ENCODE measurements at places on chromosomes 12 and 14.

DNA sequence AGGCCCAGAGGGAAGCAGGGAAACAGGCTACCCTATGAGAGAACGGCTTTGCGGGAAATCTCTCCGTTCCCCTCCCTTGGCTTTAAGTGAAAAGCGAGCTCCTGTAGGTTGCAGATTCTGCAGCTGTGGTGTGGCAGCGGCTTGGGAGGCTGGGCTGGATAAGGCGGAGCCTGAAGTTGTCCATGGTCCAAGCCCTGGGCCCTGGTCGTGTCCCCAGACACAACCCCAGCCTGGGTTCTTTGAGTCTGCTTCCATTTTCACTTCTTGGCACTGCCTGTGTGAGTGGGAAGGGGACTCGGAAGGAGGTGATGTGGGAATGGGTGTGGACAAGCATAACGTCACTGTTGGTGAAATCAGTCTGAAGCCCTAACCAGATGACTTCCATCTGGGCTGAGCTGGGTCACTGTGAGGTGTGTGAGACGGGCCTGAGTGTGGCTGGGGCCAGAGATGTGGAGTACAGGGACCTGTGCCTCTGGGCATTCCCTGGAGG lies 43.0 kb upstream of the CTDSP2 start:
- DNase-seq: no peak

DNA sequence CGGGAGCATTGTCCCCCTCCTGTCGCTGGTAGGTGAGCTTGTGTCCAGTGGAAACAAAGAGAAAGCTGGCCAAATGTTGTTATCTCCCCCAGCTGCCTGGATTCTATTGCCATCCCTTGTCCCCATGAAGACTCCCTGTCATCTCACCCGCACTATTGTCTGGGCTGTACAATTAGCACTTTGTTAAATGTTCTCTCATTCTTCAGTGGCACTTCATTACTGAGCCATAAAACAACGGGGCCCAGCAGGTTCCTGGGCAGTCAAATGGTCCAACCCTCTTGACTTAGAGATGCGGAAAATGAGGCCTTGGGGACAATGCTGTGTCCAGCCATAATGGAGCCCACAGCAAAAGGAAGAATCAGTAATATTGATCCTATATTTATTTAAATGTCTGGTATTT lies 13.2 kb upstream of the COL2A1 start:
- DNase-seq: no peak

DNA sequence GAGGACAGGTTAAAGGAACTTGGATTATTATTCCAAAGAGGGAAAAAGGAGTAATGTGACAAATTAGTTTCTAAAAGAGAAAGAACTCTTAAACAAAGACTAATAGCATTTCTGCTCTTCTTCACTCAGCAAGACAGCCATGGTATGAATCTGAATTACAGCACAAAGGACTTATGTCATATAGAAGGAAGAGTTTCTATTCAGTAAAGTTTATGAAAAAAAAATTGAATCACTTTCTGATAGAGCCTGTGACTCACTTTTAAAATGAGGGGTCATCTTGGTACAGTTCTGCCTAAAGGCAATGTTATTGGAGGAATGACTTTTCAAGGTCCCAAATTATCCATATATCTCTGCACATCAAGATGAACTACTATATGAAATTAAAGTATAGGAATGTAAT lies 101.7 kb downstream of the DUSP6 start:
- DNase-seq: no peak

GRCh38 chr14:101813171-101813759 lies 51.8 kb downstream of the PPP2R5C start:
- no peak for DNase-seq

GRCh38 chr12:68804657-68805591 lies 3.1 kb upstream of the MDM2 start:
- no peak for DNase-seq

DNA sequence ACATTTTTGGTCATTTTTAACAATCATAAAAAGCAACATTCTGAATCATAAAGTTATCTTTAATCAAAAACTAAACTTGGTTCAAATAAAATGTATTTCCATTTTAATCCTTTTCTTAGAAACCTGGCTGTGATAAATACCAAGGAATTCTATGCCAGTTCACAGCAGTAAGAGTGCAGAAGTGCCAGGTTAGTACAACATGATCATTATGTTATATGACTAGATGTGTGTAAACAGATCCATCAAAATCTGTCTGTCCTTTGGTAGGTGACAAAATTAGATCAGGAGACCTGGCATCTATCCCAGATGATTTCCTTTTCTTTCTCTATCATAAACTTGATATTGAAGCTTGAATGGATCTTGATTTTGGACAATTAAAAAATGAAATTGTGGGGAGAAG lies 200.6 kb upstream of the STXBP6 start:
- no peak for DNase-seq

GRCh38 chr12:119448611-119449131 lies 114.1 kb downstream of the CCDC60 start:
- no peak for DNase-seq

DNA sequence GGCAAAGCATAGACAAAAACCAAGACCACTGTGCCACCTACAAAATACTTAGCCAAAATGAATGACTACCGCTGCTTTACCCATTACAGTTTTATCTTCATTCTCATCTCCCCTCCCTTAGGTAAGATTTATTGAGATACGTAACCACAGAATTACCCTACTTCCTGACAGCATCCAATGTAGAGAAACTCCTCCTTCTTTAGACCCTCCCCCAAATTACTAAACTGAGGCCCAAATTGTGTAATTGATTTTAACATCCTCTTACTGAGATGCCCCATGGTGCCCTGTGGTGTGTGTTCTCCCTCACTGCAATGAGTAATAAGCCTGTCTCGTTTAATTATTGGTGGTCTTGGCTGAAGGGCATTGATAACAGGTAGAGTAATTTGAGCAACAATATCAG lies 19.1 kb downstream of the VRK1 start:
- no peak for DNase-seq

- no peak for DNase-seq
These were observed 212.5 kb downstream of the TBX5 start for GRCh38 chr12:114193474-114193873.

DNA sequence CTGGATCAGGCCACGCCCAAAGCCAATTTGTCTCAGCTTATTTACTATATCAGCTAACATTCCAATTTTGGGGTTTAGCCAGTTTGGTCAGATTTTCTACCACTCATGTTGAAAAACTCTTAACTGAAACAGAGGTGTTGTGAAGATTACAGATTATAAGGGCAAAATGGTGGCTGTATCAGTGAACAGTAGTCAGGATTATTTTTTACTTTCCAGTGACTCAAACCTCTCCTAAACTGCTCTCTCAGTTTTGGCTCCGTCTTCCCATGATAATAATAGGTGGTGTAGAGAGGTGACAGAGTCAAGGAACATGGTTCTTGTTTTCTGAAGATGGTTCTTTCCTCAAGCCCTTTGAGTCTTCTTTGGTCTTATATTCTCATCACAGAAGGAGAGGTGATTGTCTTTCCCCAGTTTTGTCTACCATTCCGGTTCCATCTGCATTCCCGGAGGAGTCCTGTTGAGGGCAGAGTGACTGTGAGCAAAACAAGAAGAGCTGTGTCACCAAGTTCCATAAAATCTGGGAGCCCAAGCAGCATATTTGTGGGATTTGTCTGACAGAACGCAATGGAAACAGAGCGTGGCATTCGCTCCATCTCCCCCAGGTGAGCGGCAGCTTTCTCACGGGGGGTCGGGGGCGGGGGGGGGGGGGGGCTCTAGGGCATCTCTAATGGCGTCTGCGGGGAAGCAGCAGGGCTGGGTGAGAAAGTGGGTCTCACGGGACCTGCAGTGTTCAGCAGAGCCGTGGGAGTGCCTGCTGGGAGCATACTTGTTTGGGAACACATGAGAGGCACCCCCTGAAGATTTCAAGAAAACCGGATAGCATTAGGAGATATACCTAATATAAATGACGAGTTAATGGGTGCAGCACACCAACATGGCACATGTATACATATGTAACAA lies 59.1 kb downstream of the TBC1D30 start:
- no peak for DNase-seq

- DNase-seq: no peak
These were observed 195.2 kb downstream of the RAD51B start for GRCh38 chr14:68014771-68015170.

- no peak for DNase-seq
These were observed 28.6 kb upstream of the CEBPE start for GRCh38 chr14:23147676-23148075.

DNA sequence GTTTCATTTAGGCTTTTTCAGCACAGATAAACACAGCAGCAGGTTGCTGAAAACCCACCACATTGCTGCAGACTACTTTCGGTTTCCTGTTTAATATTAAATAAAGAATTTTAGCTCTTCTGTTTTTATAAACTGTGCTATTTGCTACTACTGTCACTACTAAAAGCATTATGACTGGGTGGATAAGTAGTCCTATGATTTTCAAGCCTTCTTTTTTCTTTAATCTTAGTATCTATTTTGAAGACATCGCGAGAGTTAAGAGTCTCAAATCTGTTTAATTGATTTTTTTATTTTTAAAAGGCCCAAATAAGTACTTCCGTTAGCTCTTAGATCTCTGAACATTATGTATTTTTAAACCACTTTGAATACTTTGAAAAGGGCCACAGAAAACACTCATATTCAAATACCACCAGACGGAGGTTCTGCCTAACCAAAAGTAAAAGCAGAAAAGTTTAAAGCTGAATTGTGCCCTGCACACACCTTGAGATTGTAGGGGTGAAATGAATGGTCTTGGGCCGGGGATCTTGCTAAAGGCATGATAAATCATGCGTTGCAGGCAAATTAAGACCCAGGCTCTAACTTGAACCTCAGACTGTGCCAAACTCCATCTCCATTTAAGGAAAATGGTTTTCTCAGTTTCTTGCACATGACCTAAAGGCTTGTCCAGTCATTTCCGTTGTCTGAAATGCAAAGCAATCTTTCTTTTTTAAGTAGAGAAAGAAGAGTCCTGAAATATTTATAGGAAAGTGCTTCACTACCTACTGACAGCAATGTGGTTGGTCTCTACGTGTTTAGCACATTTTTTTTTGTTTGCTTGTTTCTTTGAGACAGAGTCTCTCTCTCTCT lies 13.6 kb upstream of the FOXN3 start:
- DNase-seq: no peak
